HCT116 (cell line): ENCODE measurements at places on chromosomes 2 and 18.

DNA sequence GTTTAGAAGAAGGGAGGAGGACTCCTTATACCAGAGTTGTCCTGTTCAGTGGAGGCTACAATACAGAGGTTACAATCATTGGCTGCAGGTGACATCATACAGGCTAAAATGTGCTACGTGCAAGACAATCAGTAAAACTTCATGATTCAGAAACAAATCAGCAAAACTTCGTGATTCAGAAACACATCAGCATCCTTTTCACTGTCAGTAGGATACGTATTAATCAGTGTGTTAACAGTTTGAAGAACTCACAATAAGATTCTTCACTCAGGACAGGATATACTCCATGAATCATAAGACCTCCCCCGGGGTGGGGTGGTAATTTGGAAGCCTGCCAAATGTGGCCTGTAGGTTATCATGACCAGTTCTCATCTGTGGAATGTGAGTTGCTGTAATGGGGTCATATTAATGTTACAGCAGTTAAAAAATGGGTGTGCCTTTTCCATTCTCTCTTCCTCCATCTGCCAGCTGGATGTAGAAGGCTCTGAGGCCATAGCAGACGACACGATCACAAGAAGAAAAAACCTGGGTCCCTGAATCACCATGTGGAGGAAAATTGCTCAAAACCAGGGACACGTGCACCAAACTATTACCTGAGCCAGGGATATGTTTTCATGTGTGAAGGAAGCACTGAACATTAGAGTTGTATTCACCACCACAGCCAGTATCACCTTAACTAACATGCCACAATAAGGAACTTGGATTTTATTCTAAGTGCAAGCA is 134.8 kb upstream of the CREB1 start:
- DNase-seq: peak; percentile 97

- no peak for DNase-seq
Observed at GRCh38 chr2:114859726-114860510, 417.5 kb downstream of the DPP10 start.

- DNase-seq: no peak
Observed at GRCh38 chr2:227376656-227377396, 2.3 kb downstream of the TM4SF20 start.

- DNase-seq: no peak
Observed at GRCh38 chr18:24000613-24001490, 13.7 kb upstream of the TTC39C start.

DNA sequence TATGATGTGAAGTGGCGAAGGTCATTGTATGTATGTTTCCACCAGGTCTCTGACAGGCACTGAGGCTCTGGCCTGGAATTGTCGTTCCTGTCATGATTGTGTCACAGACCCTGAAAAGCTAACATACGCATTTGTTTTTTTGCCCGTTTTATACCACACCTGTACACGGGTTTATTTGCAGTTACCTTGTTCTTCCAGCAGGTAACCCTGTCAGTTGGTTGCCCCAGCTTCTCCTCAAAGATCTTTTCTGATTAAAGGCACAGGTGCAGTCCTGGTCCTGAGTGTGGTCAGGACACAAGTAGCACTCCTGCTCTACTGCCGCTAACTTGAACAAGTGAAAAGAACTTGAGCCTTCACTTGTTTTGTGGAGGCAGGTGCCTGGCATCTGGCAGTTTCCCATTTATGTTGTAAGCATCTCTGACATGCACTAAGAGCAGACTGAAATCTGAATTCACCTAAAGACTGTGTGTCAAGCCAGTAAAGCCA is 19.9 kb downstream of the CD8A start:
- DNase-seq: no peak

DNA sequence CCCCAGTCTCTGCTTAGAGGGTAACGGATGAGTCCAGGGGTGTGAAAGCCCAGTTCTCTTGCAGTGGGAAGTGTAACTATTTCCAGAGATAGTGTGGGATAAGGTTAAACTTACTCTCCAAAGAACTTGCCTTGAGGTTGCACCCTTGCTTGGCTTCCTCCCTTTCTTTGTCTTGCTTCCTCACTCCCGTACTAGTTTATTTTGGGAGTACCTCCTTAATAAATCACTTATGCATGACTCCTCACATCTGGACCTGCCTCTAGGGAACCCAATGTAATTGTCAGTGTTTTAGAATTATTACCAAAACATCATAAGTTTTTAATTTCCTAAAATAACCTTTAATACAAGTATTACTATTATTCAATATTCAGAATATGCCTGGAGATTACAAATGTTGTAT is 35.2 kb downstream of the CPO start:
- no peak for DNase-seq

DNA sequence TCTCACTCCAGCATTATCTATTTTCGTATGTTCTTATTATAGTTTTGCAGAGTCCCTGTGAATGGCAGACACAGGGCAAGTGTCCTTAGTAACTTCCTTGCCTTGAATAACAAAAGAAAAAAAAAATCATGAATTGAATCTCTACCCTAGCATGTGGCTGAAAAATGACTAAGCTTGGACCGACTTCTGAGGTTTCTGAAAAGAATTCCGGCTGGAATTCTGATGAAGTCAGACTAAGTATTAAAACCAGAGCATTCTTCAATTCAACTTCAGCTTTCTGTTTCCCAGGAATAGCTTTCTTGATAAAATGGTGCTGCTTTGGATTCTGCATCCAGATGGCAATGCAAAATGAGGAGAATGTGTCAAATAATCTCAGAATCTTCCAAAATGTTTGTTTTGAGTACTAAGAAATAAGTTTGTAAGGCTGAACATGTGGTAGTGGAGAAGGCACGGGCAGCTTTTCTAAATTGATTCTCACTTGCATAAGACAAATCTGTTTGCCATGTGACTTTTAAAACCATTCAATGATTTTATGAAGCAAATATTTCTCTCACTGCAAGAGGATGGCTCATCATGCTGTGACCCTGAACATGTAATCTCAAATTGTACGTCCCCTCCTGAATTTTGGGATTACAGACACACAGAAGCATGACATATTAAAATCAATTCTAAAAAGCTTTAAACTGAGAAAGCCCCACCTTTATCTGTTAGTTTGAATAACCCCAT is 1462.8 kb upstream of the LRRTM1 start:
- DNase-seq: no peak

GRCh38 chr18:13397504-13398163 is 179.1 kb downstream of the LDLRAD4 start:
- DNase-seq: no peak

DNA sequence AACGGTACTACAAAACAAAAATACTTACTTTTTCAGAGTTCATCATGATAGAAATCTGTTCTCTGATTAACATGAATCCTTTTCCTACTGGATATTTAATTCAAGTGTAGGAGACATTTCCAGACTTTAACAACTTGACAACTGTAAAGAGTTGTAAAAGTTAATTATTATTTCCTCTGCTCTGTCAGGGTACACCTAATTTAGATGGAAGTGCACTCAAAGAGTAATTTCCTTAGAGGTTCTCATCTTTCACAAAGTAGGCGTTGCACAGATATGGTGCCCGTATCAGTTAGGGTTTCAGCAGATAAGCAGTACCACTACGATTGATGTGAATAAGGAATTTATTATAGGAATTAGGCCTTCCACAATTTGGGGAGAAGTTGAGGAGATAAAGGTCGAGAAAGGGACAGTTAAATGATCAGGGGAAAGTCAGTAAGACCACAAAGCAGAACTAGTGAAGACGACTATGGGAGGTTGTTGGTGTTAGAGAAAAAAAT is 16.2 kb upstream of the PDE11A start:
- DNase-seq: no peak

- DNase-seq: peak; percentile 22
Observed at GRCh38 chr18:46071653-46072375, at the start of gene PSTPIP2. Gene PSTPIP2 (minus strand): TSS chr18:46072260. CDS start chr18:46072188, 72 bp downstream.

GRCh38 chr18:74507097-74507881 is 11.1 kb downstream of the CNDP2 start:
- no peak for DNase-seq

DNA sequence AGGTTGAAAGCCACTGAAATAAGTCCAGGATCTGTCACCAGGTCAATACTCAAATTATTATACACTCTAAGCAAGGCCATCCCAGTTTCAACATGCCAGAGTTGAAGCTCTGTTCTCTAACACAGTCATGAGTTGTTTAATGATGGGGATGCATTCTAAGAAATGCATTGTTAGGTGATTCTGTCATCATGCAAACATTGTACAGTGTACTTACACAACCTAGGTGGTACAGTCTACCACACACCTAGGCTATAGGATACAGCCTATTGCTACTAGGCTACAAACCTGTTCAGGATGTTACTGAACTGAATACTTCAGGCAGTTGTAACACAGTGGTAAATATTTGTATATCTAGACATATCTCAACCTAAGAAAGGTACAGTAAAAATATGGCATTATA is 162.2 kb downstream of the BAZ2B start:
- DNase-seq: no peak

DNA sequence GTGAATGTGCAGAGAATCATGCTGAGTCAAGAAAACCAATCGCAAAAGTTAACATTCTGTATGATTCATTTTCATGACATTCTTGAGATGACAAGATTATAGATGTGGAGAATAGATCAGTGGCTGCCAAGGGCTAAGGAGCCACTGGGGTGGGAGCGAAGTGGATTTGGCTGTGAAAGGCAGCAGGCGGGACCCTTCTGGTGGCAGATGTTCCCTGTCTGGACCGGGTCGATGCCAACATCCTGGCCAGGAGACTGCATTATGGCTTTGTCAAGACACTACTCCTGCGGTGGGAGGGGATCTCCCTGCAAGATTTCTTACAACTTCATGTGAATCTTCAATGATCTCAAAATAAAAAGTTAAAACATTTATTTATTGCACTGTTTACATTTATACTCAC is 427.9 kb downstream of the GALR1 start:
- no peak for DNase-seq

DNA sequence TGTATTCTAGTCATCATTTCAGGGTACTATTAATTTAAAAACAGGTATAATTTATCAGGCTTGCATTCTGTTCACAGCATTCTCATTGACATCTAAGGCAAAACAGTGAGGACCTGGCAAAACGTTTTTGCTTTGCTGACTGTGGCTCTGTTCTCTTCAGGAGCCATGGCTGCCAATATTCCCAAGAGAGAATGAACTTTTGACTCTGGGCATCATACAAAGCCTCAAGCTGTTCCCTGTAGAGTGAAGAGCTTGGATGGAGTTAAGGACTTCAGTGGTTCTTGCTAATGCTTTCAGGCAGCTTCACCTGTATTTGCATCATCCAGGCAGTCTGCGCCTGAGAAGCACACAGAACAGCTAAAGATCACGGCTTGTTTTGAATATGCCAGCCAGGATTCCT is 65.9 kb upstream of the CAVIN2 start:
- no peak for DNase-seq

- DNase-seq: no peak
Observed at GRCh38 chr2:134249755-134250154, 4.1 kb upstream of the MGAT5 start.

GRCh38 chr2:120344976-120345581 is 857 bp upstream of the INHBB start:
- DNase-seq: no peak

GRCh38 chr18:30016179-30016578 is 1026.4 kb downstream of the DSC3 start:
- no peak for DNase-seq

- DNase-seq: no peak
Observed at GRCh38 chr2:71617266-71617665, 163.9 kb downstream of the DYSF start.

GRCh38 chr2:152598975-152599759 is 118.1 kb downstream of the PRPF40A start:
- peak; percentile 15 for DNase-seq

DNA sequence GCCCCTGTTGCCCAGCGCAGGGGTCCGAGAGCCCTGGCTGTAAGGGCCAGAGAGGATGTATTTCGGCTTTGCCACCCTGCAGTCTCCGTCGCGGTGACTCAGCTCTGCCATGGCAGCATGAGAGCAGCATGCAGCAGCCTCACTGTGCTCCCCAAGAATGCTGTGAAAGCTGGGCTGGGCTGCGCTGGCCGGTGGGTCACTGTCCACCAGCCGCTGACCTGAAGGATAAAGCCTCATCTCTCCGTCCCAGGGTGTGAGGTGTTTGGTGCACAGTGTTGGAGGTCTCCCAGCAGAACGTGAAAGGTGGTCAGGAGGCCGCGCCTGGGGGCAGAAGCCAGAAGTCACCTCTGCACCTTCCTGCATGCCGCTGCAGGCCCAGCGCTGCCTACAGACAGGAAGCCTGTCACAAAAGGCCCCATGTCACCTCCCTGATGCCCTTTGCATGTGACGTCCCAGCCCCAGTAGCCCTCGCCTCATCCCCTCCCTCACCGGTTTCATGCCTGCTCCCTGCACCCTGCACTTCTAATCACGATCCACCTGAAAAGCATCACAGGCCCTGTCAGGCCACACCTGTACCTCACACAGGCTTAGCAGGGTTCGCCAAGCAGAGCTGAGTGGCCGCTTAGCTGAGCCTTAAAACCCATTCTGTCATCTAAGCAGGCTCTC is 342.1 kb downstream of the EIPR1 start:
- no peak for DNase-seq

DNA sequence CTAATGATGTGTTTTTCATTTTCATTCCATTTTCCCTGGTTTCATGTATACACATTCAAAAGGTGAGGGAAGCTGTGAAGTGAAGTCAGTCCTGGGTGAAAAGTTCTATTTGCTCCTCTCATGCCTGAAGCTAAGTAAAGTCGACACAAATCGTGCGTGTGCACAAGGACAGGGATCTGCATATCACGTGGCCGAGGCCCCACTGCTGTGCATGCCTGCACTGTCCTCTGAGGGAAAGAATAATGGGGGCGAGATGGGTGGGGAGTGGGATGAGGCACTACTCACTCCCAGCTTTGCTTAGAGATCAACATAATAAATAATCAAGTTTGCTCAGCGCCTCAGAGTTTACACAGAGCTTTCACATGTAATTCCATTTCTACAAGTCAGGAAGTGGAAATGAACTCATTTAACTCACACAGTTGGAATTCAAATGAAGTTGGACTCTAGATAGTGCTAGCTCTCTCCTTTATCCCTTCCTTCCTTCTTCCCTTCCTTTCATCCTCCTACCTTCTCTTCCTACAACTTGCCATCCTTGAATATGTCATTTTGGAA is 5.1 kb upstream of the PTPRM start:
- no peak for DNase-seq

DNA sequence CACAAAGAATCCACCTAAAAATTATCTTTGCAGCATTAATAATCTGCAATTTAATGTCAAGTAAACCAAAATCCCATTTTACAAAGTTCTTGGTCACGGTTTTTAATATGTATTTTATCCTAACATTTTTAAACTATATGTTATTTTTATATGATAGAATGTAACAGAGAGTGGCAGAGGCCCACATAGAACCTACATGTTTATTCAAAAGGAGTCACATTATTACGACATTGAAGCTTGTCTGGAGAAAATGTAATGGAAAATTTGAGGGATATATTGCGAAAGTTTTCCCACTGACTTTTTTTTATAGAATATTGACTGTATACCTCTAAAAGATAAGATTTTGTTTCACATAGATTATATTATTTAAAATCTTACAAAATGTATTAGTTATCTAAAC is 89.7 kb upstream of the COL3A1 start:
- DNase-seq: no peak

- DNase-seq: no peak
Observed at GRCh38 chr2:13050764-13051163, 334.0 kb downstream of the TRIB2 start.
